ENCODE measurements at places on chromosomes 2 and 18.

GRCh38 chr2:239890206-239890746 is 134.9 kb downstream of the NDUFA10 start:
- DNase-seq = no peak

- no peak for DNase-seq
These were observed 107.2 kb downstream of the SCG2 start for GRCh38 chr2:223494942-223495341.

DNA sequence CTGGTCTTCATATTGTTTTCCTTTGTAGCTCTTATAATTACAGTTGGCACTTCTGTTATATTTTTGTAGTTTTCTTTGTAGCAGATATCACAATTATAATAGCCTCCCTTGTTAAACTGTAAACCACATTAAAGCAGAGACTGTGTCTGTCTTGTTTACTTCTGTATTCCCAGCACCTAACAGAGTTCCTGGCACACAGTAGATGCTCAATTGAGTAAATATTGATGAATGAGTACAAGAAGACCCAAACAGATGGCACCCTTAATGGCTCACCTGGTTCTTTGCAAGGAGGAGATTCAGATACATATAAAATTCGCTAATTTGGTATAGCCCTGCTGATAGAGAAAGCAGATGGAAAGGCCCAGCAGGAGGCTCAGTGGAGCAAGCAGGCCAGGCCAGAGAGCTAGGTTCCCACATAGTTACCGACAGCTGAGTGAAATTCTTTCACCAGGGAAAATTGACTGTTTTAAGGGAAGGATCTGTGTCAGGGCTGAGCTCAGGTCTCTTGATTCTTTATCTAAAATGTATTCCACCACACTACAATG is 120.1 kb downstream of the NUP35 start:
- DNase-seq = no peak

GRCh38 chr18:55449412-55450140 is 138.4 kb downstream of the TCF4 start:
- no peak for DNase-seq

DNA sequence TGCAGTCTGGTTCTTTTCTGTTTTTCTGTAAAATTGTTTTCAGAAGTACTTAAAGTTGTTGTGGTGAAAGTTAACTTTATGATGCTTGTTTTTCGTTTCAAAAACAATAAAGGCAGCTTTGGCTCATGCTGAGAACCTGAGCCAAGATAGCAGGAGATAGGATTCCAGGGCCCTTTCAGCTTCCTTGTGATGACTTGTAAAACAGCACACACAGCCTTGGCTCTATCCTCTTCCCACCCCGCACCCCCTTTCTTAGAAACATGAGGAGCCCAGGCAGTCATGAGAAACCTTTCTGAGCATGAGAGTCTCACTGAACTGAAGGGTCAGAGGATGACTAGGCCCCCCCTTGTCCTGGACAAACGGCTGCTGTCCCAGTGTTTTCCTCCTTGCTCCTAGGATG is 12.4 kb upstream of the CHRNA1 start:
- DNase-seq = no peak

Measured in NCI-H1436 (cell line).